Activated CD8-positive, alpha-beta T cell treated with anti-CD3 and anti-CD28 coated beads for 36 hours (primary cell): ENCODE measurements at places on chromosomes 7 and 10.

GRCh38 chr10:35412003-35412723 lies 75.9 kb downstream of the CCNY start:
- no peak for DNase-seq

- no peak for DNase-seq
Measured at GRCh38 chr10:34384372-34384771, 430.7 kb downstream of the PARD3 start.

- no peak for DNase-seq
Measured at GRCh38 chr10:113444766-113445365, 108.0 kb upstream of the HABP2 start.

GRCh38 chr10:86671419-86671818 lies 3.1 kb downstream of the LDB3 start:
- DNase-seq, result no peak

DNA sequence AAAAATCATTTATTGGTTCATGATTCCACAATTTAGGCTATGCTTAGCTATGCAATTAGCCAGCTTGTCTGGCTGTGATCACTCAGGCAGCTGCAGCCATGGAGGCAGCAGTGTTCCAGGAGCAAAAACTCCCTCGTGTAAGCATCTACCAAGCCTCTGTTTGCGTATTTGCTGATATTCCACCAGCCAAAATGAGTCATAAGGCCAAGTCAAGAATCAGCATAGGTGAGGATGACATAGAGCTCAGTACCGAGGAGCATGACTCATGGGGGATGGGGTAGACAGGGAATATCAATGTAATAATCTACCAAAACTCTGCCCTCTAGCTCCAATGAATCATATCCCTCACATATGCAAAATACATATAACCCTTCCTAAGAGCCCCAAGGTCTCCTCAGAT lies 63.3 kb downstream of the IMMP2L start:
- DNase-seq, result peak; percentile 7

DNA sequence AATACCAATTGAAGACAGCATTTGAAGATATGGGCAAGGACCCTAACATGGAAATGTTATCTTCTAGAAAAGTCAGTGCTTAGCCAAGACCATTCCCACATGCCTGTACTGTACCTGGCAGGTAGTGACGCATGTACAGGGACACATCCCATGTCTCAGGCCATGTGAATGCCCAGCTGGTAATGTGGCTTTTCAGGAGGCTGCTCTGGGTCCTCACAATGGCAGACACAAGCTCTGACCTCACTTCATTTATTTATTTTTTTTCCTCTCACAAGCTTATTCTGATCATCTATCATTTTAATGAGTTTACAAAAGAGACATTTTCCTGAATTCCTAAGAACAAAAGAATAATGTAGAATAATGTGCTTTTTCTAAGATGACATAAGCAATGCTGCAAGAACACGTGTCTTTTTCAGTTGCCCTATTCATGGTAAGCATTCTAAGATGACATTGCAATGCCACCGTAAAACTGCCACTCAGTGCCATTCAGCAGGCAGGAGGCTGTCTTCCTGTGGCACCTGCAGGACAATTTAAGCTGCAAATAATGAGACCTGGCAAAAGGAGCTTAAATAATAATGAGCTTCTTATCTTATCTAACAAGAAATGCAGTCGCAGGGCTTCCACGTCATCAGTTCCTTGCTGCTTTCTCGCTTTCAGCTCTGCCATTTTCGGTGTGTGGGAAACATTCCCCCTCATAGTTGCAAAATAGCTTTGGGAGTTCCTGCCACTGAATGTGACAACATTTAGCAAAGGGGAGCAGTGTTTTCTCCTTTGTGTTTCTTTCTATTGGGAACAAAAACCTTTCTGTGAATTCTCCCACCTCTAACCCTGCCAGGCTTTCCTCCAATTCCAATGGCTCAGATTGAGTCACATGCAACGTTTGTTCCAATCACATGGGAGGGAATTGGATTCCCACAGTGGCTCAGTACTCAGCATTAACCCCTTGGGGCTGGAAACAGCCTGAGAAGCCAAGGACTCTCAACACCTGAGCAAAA lies 113.0 kb downstream of the SEC23IP start:
- DNase-seq, result no peak

DNA sequence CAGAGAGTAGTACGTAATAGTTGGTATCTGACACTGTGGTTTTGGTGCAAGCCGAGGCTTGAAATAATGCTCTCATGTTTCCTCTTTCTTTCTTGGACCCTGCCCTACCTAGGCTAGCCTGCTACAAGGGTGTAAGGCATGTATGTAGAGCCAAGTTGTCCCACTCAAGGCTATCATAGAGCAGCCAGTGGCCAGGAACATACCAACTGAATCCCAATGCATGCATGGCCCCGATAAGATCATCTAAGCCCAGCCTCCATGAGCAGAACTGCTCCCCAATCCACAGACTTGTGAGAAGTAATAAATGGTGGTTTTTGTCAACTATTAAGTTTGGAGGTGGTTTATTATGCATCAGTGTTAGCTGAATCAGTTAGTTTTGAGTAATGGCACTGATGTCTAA lies 250.2 kb downstream of the SH2D4B start:
- no peak for DNase-seq

DNA sequence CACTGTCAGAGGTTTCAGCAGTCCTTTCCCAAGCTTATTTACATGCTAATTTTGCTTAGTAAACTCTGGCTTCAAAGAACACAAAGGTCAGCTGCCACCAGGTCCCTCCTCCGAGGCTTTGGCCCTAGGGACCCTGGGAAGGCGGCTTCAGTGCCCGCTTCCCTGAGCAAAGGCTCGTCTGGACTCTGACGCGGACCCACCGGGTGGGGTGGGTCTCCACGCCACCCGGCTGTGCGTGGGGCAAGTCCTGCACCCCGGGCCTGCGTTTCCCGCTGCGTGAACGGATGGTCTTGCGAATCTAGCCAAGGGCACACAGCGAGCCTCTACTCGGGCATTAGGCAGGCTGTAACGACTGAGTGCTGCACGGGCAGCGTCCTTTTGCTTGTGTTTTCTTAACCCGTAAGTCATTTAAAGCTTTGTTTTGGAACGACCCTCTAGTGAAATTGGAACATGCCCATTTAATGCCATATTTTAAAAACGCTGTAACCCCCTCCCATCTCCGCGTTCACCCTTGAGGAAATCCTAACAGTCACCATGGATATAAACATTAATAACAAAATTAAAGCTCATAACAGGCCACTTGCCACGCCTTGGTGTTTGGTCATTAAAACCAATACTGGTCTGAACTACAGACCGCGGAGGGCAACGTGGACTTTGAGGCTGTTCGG lies 828 bp downstream of the BNIP3 start:
- no peak for DNase-seq

GRCh38 chr10:5666008-5666840 lies at the start of gene ASB13:
TSS of gene ASB13 (minus strand) at chr10:5666595. CDS start at chr10:5666551, 44 bp downstream.
- DNase-seq, result peak; percentile 55

DNA sequence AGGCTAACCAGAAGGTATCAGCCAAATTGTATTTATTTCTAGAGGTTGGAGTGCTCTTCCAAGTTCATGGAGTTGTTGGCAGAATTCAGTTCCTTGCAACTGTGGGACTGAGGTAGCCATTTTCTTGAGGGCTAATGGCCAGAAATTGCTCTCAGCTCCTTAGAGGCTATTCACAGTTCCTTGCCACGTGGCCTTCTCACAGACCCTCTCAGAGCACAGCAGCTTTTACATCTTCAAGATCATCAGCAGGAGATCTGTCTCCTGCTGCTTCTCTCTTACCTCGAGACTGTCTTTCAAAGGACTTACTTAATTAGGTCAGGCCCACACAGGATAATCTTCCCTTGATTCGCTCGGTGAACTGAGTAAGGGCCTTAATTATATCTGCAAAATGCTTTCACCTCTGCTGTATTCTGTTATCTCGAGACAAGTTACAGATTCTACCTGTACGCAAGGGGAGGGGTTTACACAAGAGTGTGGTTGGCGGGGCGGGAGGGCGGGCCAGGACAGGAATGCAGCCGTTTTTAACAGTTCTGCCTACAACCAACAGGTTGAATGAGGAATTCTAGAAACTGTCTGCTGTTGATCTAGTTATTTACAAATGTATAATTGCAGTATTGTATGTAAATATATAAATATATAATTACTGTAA lies 15.0 kb downstream of the MIOS start:
- DNase-seq, result no peak

- peak; percentile 74 for DNase-seq
Measured at GRCh38 chr10:31745612-31746376, 182.8 kb downstream of the ARHGAP12 start.

DNA sequence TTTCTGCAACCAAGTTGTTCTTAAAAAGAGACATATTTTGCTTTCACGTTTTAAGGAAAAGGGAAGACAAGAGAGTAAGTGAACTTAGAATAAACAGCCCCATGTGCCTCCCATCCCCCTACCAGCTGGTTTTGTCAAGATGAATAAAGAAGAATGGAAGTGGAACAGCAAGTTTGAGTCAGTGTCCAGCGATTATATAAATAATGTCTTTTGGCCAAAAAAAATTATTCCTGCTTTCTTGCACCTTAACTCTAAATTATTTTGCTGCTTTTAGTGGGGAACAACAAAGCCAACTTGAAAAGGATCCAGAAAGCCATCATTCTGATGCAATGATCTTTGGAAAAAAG lies 82.4 kb upstream of the TRIL start:
- no peak for DNase-seq

- DNase-seq, result no peak
Measured at GRCh38 chr10:44828508-44829142, 82.5 kb upstream of the TMEM72 start.

- no peak for DNase-seq
Measured at GRCh38 chr7:1804310-1804709, 134.2 kb downstream of the ELFN1 start.

GRCh38 chr10:60967854-60968484 lies 24.0 kb upstream of the RHOBTB1 start:
- DNase-seq, result peak; percentile 48

DNA sequence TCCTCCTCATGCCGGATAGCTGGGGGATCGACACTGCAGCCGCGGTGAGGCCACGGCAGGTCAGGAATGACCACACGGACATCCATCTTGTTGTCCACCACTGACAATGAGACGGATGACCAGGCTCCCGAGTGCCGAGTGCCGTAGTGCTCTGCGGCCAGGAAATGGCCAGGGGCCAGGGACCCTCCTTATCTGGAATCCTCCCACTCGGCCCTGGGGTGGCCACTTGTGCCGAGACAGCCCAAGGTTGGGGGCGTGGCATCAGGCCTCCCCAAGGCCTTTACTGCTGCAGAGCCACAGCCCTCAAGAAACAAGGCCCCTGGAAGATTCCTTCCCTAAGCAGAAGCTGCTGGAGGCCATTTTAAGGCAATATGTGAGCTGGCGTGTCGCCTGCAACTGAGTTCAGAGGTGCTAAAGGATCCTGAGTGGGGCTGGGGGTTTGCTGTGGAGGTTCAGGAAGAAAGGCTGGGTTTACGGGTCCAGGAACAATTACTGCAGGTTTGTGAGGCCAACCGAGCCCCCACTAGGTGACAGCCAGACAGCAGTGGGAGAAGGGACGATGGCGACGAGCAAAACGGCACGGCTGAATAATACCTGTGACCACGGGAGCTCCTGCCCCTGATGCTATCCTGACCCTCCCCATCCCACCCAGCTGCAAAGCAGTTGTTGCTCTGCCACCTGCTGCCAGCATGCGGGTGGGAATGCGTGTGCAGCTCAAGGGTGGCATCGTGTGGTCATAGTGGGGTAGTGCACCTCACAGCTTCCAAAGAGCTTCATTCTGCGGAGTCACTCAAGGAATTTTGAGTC lies 31.6 kb upstream of the LEP start:
- DNase-seq, result peak; percentile 74

GRCh38 chr7:31110331-31111108 lies 58.4 kb downstream of the ADCYAP1R1 start:
- no peak for DNase-seq

DNA sequence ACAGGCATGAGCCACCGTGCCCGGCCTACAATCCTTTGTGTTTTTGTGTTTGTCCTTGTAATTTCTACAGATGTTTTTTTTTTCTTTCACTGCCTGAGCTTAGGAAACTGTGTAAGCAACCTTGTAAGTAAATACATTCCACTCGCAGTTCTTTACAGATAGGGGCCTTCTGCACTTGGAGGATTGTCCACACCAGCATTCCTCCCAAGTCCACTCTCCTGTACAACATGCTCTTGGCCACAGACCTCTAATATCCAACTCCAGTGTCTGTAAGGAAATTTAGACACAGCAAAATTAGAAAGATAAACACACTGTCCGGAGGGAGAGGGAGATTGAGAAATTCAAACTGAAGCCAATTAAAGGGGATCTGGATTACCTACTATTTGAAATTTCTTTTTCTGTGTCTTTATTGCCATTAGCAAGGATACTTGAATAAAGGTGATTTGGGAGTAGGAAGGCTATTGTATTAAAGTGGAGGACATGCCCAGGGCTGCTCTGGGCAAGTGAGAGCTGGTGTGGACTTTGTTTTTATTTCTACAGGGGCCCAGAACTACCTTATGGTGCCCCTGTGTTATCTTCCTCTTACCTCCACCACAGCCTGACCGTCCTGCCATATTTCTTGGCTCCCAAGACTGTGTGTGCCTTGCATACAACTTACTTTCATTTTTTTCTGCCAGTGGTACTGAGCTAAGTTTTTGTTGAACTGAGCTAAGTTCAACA lies 9.7 kb downstream of the MXI1 start:
- no peak for DNase-seq

DNA sequence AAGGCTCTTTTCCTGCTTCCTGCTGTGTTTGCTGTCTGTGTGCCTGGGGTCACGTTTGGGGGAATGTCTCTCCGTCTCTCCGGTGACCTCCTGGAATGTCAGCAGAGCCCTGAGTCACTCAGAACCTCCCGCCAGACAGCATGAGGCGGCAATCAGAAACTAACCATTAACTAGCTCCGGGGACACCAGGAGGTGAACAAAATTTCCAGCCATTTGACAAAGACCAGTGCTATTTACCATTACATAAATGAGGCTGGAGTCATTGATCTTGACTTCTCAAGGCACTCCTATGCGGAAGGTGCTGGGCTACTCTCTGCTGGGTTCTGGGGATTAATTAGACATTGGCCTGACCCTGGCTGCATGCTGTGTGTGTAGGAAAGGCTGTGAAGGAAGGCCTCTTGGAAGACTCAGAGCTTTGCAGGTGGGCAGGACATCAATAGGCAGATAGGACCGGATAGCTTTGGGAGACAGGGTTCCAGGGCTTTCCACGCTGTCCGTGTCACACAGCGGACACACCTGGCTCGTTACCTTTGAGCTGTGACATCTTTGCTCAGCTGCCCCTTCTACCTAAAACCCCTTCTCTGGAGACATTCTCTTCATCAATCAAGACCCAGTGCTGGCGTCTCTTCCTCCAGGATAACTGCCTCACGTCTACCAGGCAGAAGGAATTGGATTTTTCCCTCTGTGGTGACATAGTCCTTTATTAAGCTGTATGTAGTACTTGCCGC lies 77.0 kb downstream of the PFKFB3 start:
- DNase-seq, result no peak

GRCh38 chr7:116363637-116364432 lies 135.7 kb upstream of the CAV2 start:
- no peak for DNase-seq
